Type B pancreatic cell (in vitro differentiated cells): ENCODE measurements at places on chromosomes 3 and 15.
A peak's percentile ranks its signal among the peaks of the same experiment; 100 is the strongest.

DNA sequence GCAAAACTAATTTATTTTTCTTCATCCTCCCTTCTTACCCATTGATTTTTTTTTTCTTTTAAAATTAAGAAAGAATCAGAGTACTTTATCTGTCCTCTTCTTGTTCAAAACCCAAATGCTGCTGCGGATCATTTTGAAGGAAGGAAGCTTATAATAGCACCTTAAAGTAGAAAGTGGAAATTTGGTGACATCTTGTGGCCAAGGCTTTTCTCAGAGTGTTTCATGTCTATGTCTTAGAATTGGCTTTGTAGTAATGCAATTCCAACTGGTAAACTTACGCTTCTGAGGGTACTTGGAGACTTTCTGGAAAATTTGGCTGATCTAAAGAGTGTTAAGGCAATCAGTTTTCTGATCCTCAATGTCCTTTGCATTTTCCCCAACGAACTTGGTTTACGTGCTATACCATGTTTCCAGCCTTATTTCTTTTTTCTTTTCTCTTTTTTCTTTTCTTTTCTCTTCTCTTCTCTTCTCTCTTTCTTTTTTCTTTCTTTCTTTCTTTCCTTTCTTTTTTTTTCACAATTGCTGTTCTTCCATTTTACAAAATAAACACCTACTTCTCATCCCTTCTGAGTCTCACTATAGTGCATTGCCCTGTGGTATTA, 30.7 kb downstream of the C3orf38 start:
- DNase-seq: no peak

DNA sequence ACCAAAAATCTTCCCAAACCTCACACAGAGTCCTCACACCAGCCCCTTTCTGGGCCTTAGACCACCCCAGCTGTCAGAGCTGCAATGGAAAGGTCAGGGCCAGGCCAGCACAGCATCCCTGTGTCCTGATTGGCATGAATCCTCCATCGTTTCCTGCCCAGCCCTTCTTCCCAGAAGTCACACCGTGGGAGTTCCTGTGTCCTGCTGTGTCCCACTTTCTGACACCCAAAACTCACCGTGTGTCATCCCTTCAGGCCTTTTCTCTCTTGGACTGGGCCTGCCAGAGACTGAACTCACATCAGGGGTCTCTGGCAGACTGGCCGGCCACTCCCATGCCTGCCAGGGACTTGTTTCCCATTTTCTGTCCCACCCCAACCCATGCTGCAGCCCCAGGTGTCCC, 32.5 kb upstream of the CHRNB4 start:
- DNase-seq: no peak

DNA sequence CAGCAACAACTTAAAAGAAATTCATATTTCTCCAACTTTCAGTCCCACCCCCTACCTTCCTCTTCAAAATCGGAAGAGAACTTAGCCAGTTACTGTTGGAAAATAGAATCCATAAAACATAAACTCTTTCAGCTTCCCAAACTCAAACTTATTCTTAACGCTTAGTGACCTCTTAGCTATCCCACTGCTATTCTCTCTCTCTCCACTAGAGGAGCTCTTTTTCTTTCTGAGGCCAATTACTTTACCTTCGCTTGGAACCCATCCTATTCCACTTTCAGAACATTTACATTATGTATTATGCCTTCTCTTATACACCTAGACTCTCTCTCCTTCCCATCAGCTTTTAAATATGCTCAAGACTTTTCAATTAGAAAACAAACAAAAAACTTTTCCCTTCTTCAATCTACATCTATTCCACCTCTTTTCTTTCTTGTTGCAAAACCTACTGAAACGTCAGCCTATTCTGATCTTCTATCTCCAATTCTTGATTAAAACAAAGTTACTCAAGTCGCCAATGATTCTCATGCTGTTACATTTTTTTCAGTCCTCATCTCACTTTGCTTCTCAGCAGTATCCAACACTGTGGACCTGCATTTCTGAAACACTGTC, 13.4 kb upstream of the GHSR start:
- no peak for DNase-seq

- no peak for DNase-seq
Measured at GRCh38 chr15:62060896-62061280, 641 bp upstream of the VPS13C start.

DNA sequence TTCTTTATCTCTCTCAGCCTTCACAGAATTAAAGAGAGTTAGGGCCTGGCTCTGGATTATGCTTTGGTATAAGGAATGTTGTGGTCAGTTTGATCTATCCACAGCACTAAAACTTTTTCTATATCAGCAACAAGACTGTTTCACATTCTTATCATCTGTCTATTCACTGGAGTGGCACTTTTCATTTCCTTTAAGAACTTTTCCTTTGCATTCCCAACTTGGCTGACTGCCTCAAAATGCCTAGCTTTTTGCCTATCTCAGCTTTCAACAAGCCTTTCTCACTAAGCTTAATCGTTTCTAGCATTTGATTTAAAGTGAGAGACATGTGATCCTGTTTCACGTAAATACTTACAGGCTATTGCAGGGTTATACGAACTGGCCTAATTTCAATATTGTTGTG, 471.8 kb downstream of the GBE1 start:
- DNase-seq: no peak

- DNase-seq: no peak
Measured at GRCh38 chr15:79339588-79340314, 28.8 kb downstream of the TMED3 start.

DNA sequence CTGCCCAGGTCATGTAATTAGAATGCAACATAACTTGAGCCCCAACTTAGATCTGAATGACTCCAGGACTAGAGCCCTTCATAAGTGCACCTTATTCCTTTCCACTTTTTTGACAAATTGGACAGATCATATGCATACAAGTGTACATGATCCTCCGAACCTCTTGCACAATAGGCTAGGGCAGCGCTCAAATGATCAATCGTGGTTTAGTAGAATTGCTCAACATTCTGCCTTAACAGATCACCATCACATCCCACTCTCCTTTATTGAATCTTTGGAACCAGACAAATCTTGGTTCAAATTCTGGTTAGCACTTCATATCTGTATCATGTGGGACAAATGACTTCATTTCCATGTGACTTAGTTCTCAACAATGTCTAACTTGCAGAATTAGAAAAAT, 106.8 kb upstream of the CDIN1 start:
- no peak for DNase-seq

DNA sequence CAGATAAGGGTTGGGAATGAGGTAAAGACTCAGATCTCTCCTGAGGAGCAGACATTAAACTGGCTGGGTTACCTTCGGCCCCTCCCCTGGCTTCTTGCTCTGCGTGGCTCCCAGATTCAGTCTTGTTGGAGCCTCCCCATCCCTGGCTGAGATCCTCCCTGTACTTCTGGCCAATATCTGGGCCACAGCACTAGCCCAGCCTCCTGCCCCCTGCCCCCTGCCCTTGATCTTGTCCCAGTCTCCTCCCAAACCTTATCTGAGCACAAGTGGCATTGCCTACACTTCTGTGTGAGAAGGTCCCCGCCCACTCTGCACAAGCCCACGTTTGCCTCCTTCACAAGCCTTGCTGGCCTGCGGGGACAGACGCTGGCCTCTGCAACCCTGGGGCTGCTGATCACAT, 16.8 kb downstream of the PLA2G4F start:
- peak; percentile 40 for DNase-seq

DNA sequence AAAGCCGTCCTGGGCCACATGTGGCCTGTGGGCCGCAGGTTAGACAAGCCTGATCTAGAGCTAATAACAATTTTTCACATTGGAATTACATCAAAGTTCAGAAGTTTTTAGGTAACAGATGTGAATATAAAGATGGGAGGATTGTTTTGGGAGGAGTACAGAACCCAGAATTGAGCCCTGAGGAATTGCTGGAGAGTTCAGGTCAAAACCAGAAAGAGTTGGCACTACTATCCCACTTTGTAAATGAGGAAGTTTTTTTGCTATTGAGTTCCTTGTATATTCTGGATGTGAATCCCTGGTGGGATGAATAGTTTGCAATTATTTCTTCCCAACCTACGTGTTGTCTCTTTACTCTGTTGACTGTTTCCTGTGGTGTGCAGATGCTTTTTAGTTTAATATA, 109.5 kb upstream of the LIPC start:
- no peak for DNase-seq

GRCh38 chr3:17967111-17967510, 224.7 kb upstream of the TBC1D5 start:
- DNase-seq: no peak

DNA sequence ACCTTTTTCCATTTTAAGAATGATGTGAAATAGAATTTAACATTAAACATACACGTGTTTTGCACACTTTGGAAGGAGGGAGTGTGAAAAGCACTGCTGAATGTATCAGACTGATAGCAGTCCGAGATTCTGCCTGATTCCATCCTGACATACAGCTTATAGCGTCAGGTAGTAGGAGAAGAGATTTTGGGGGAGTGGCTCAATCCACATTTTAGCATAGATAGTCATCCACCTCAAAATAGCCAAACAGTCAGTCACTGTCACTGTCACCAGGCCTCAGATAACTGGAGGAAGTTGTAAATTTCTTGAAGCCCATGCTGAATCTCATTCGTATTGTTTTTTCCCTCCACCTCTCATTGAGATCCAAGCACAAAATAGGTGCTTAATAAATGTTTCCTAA, 35.4 kb upstream of the ARHGEF26 start:
- no peak for DNase-seq

DNA sequence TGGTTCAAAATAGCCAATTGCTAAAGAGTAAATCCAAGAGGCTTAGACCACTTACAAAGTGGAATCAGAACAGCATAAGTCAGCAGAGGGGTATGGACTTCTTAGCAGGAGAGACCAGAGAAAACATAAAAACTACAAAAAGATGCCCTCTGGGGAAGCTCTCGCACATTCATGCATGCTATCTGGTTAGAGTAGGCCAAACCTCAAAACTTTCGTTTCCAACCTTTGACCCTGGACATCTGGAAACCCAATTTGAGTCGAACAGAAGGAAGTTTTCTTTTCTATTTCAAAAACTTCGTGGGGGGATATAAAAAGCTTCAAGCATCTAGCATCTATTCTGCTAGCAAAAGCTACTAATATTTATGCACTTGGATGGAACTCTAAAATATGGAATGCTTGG, 523.9 kb upstream of the AGTR1 start:
- DNase-seq: no peak

DNA sequence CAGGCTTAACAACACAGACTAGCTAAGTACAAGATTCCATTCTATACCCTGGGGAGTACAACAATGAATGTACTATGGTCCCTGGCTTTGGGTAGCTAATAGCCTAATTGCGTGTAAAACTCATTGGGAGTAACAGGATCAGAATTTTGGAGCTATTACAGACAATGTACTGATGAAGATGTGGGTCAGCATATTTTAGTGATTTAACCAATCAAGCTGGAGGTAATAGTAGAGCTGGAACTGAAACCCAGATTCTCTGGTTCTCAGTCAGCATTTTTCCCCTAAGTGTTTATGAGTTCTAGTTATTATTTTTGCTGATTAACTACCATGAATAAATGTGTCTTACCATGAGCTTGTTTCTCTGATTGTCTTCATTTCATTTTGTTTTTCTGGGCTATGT, 578.7 kb downstream of the NLGN1 start:
- DNase-seq: no peak

GRCh38 chr15:28986108-28986507, 100.3 kb downstream of the APBA2 start:
- no peak for DNase-seq
